Stimulated activated CD4-positive, alpha-beta T cell treated with anti-CD3 and anti-CD28 coated beads, Interleukin-4, amount 100 ng/mL, for 1 hour (primary cell): ENCODE measurements at places on chromosomes 7 and 10.
A peak's percentile ranks its signal among the peaks of the same experiment; 100 is the strongest.

- DNase-seq: no peak
Measured at GRCh38 chr7:24732646-24733413, 24.4 kb downstream of the GSDME start.

GRCh38 chr10:14837003-14837756, 657 bp downstream of the CDNF start:
- DNase-seq: no peak

GRCh38 chr7:101941481-101942383, 124.3 kb downstream of the CUX1 start:
- DNase-seq: no peak

- DNase-seq: no peak
Measured at GRCh38 chr10:7206412-7207100, 204.3 kb downstream of the SFMBT2 start.

- no peak for DNase-seq
Measured at GRCh38 chr10:44889834-44890233, 21.3 kb upstream of the TMEM72 start.

GRCh38 chr7:55205124-55205955, 159.8 kb upstream of the LANCL2 start:
- no peak for DNase-seq

DNA sequence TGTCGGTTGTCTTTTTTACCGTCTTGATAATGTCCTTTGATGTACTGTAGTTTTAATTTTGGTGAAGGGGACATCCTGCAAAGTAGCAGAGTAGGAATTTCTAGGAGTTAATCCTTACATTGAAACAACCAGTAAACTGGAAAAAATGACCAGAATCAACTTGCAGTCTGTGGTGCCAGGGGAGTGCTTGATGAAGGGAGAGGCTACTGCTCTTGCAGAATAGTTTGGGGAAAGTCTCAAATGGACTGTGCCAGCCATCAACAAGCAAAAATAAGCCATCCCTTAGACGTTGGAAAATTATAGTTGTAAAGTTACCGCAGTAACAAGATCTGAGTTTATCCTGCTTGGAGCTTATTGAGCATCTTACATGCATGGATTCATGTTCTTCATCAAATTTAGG, 32.4 kb downstream of the TRIM24 start:
- DNase-seq: no peak

DNA sequence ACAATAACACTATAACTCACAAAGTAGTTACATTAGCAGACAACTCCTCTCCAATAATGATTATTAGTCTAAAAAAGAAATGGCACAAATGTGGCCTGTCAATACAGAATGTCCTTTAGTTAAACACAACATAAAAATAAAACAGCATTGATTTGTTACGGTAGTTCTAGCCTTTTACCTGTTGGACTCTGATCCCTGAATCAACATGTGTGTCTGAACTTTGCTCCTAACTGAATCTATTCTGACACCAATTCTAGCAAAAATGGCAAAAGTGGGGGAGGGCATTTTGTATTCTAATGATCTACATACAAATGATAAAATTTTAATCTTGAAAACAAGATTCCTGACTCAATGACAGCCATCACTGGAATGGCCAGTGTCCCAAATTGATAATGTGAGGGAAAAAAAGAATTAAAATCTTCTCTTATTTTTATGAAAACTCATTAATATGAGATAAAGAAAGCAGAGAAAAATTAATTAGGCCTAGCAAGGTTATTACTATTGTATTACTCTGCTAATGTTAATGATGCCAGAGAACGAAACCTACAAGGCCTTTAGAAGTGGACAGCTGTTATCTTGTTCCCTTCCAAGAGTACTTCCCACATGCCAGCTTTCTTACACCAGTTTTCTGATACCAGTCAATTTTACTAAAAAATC, 30.2 kb downstream of the FRA10AC1 start:
- DNase-seq: no peak

DNA sequence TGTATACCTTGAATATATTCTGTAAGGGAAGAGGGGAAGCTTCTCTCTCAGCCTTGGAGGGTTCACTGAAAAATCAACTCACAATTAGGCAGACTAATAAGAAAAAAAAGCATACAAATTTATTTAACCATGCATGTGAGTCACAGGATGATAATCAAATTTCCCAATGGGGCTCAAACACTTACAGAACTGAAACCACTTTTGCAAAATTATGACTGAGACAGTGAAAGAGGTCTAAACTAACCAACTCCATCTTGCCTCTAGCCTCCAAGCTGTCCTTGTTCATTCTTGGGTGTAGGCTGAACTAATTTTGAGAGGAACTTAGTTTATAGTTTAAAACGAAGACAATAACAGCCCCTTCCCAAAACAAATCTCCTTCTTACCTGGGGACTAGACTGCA, 618.3 kb upstream of the AUTS2 start:
- no peak for DNase-seq

- no peak for DNase-seq
Measured at GRCh38 chr7:89183712-89184111, 388.2 kb upstream of the TEX47 start.

- no peak for DNase-seq
Measured at GRCh38 chr10:22704942-22705341, 9.4 kb downstream of the PIP4K2A start.

DNA sequence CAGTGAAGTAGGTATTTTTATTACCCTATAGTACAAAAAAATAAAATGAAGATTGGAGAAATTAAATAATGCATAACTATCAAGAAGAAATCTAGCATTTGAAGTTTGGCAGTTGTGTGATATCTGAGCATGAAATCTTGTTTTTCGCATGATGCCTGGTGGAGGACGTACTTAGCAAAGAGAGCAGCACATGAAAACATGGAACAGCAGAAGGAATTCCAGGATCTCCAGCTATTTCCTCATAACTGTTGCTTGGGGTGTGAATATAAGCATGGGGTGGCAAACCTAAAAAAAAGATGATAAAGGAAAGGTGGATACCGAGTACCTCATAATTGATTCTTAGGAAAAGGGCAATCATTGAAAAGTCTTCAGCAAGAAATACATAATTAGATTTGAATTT, 174.3 kb upstream of the FAM3C start:
- no peak for DNase-seq

- DNase-seq: no peak
Measured at GRCh38 chr7:120207037-120207436, 65.9 kb upstream of the KCND2 start.

GRCh38 chr7:7821517-7821916, 103.1 kb upstream of the RPA3 start:
- no peak for DNase-seq

GRCh38 chr10:104099941-104100340, 14.3 kb upstream of the COL17A1 start:
- DNase-seq: no peak

DNA sequence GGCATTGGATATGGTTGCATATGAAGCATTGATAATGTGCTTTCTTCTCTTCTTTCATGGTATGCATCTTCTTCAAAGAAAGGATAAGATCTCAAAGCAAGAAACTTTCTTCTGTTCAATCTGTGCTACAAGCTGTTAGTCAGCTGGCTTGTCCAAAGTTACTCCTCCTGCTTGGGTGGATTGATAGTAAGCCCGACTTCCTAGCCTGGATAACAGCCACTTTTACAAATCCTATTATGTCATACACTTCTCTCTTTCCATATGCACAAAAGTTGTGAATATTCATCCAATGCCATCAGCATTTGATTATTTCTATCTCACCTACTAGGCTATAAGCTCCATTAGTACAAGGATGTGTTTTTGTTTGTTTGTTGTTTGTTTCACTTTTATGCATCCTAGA, 891.0 kb upstream of the SORCS1 start:
- no peak for DNase-seq

GRCh38 chr7:89073776-89074175, 278.2 kb upstream of the TEX47 start:
- DNase-seq: no peak

- no peak for DNase-seq
Measured at GRCh38 chr7:76296743-76297740, 5.4 kb upstream of the HSPB1 start.

DNA sequence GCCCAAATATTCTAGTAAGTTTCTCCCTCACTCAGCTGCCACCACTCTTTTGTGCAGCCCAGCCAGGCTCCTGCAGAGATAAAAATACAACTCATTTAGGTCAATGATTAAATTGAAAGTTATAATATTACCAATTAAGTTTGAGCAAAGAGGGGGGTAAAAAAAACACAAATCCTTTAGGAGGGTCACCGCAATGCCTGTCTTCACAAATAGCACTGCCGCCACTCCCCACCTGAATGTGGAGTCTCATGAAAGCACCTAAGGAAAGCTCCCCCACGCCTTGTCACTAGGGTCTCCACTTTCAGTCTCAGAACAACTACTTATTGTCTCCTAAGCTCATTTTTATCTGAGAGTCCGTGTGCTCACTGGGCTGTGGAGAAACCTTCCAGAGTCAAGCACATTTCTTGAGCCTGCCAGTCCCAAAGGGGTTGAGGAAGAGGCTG, 148.7 kb downstream of the FGFR2 start:
- DNase-seq: no peak

- DNase-seq: no peak
Measured at GRCh38 chr7:41732843-41733306, 30.0 kb upstream of the INHBA start.

- DNase-seq: no peak
Measured at GRCh38 chr7:134992626-134993179, 6.4 kb downstream of the AGBL3 start.

DNA sequence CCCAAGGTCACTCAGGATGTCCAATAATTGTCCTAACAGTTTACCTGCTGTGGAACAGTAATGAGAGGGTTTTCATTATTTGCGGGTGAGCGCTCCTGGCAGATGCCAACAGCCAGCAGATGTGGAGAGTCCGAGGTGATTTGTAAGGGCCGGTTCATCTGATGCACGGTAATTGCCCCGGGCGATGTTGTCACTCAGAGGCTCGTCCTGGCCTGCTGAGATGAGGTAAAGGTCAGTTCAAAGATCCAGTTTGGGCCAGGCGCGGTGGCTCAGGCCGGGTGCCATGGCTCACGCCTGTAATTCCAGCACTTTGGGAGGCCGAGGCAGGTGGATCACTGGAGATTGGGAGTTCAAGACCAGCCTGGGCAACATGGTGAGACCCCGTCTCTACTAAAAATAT, 16.9 kb downstream of the LHPP start:
- no peak for DNase-seq

GRCh38 chr10:10758306-10758705, 259.4 kb upstream of the CELF2 start:
- no peak for DNase-seq

DNA sequence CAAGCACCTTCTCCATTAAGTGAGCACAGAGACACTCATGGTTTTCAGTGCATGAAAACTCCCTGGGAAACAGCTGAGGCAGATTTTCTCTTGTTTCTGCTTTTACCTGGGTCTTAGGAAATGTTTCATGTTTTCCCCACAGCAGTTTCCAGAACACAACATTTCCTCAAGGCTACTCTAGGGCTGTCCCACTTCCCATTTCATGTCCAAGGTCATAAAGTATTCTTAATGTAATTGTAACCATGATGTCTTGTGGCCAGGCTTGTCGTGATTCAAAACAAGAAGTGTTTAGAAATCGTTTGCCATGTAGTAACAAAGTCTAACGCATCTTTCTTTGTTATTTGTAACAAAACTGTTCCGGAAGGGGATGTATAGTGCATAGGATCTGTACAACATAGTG, 83.8 kb upstream of the NRP1 start:
- no peak for DNase-seq

DNA sequence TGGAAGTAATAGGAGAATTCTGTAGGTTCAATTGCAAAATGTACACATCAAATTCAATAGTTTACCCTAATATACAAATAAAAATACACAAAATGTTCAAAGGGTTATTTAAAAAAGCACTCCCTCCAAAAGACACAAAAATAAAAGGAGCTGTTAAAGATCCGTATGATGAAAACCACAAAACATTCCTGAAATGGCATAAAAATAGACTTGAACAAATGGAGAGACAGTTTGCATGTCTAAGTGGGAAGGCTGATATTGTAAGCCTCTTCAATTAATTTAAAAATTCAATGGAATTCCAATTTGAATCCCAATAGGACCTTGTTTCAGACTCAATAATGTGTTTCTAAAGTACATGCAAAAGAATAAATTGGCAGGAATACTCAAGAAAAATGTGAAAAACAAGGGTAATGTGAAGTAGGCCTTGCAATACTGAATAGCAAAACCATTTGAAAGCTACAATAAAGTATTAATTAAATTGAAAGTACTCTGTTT, 38.0 kb upstream of the INSYN2A start:
- no peak for DNase-seq

- DNase-seq: no peak
Measured at GRCh38 chr7:44218418-44219201, 17.8 kb downstream of the YKT6 start.

GRCh38 chr10:3095373-3096139, 28.2 kb downstream of the PFKP start:
- peak; percentile 42 for DNase-seq

DNA sequence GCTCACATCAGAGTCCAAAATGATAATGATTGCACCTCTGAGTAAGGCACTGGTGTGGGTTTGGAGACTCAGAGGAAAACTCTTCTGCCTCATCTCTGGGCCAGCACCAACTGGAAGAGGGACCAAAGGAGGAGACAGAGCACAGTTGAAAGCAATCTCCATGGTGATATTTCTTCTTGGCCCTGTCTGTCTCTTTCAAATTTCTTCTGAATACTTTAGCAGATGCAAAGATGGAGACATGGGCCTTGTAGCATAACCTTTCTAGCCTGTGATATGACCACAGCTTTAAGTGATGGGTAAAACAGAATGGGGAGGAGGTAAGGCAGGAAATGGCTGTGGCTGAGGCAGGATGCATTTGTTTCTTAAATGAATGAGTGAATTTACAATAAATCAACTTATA, 12.2 kb upstream of the GIMAP7 start:
- DNase-seq: no peak

DNA sequence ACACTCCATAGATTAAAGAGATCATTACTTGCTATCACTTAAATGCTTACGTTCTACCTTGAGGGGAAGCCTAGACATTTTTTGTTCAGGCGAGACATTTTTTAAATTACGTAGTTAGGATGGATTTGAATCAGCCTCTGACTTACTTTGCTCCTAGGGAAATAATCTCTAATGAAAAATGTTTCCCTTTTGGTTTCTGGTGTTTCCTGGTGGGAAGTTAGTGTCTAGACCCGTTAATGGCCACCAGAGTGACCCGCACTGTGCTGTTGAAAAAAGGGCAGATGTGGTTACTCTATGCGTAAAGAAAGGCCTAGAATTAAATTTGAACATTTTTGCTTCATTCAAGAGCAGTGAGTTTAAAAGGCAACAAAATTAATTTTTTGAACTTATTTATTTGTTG, 3.8 kb downstream of the ZNF365 start:
- no peak for DNase-seq

DNA sequence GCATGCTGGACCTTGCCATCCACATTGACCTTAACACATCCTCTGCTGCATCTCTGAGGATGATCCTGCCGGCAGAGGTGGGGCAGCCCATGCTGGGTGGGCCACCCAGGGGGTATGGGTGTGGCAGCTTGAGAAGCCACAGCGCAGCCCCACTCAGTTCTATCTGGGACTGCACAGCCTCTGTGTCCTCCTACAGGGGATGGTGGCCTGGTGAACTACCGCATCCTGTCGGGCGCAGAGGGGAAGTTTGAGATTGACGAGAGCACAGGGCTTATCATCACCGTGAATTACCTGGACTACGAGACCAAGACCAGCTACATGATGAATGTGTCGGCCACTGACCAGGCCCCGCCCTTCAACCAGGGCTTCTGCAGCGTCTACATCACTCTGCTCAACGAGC, 12.2 kb upstream of the C10orf105 start:
- DNase-seq: no peak

- no peak for DNase-seq
Measured at GRCh38 chr10:76436981-76437380, 1005.6 kb downstream of the LRMDA start.

- no peak for DNase-seq
Measured at GRCh38 chr10:48543182-48543844, 61.6 kb downstream of the ARHGAP22 start.
